ENCODE measurements at places on chromosomes 7 and 10.

GRCh38 chr7:141704741-141705140 lies 2.8 kb upstream of the DENND11 start:
- DNase-seq: no peak

GRCh38 chr10:62732841-62733653 lies 71.5 kb upstream of the ADO start:
- no peak for DNase-seq

DNA sequence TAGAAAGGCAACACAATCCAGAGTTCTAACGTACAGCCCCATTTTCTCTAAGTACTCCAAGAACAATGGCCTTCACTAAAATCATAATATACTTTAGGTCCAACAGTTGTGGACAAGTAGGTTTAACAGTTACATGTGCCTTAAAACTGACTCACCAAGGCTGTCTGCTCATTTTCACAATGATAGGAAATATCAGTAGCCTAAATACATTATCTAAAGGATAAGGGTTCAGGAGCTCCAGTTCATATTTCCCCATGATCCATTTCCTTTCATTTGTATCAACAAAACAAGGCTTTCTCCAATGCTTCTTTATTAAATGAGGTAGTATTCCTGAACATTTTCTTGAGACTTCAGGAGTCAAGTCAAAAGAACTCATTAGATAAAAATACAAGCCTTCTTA lies 164.0 kb downstream of the SLC25A13 start:
- no peak for DNase-seq

GRCh38 chr7:5629941-5630340 lies 151.5 kb downstream of the RNF216 start:
- DNase-seq: no peak

DNA sequence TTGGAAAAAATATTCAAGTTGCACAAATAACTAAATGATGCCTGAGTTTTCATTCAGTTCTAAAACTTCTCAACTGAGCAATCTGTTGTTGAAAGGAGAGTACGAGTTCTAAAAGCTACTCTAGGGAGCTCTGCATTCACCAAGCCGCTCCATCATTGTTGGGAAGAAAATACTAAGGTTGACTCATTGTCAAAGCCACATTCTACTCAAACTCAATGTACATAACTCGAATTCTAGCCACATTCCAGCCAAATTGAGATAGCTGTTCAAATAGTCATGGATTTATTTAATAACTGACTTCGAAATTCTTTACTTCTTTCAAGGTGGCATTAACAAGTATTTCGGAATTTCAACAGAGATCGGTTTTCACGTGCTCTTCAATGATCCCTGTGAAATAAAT lies 63.4 kb downstream of the KIAA1217 start:
- no peak for DNase-seq

- DNase-seq: no peak
Observed at GRCh38 chr7:37705976-37706375, 22.4 kb downstream of the GPR141 start.

DNA sequence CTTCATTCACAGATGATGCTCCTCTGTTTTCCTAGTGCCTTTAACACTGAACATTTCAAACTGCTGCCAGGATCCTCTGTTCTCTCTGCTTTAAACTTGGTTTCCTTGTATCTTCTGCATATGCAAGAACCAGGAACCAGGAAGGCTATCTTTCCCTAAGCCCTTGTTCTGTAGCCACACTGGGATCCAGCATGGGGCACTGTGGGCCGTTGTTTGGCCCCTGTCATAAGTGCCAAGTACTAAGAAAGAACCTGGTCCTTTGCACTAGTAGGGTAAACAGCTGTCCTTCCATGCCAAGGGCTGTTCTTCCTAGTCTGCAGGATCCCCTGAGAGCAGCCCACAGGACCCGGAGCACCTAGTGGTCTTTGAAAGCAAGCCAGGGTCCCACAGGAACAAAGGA lies 49.0 kb upstream of the TRIM8 start:
- no peak for DNase-seq

GRCh38 chr7:69778138-69778537 lies 179.9 kb downstream of the AUTS2 start:
- no peak for DNase-seq

DNA sequence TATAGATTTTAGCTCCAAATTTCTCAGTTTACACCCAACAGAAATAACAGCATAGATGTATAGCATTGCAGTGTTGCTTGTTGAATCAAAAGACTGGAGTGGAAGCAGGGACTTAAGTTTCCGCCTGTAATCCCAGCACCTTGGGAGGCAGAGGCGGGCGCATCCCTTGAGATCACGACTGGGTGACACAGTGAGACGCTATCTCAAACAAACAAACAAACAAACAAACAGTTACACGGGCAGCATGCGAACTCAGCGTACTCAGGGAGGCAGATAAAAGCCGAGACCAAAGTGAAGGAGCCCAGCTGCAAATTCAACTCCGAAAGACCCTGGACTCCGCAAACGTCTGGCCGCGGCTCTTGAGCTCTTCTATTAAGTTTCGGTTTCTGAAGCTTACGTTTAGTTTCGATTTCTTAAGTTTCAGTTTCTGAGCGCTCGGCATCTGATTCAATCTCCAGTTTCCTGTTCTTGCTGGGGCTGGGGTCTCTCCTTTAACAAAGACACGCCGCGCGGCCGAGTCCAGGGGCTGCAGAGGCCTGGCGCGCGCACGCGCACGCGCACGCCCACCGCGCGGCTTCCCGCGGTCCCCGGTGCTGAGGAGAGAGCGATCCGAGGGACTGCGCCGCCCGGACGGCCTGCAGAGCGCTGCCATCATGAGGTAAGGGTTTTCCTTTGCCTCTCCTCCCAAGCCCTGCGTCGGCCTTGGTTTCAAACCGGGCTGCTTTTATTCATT lies at the start of gene IFIT5:
TSS of gene IFIT5 (plus strand) at position 423 of the 733 bp plus-strand sequence. CDS start at position 654, 231 bp downstream.
- DNase-seq: peak; percentile 94

- DNase-seq: no peak
Observed at GRCh38 chr7:36928311-36928710, 204.0 kb upstream of the AOAH start.

GRCh38 chr7:36563706-36564327 lies 160.5 kb downstream of the AOAH start:
- DNase-seq: no peak
